Suppressor macrophage treated with lipopolysaccharide for 1 hour (primary cell): ENCODE measurements at places on chromosomes 3 and 15.

GRCh38 chr15:51450001-51450400 lies 108.5 kb downstream of the GLDN start:
- DNase-seq = no peak

- no peak for DNase-seq
These were observed 70.7 kb upstream of the EOMES start for GRCh38 chr3:27792869-27793268.

- DNase-seq = no peak
These were observed 43.1 kb downstream of the STARD5 start for GRCh38 chr15:81280696-81281455.

- DNase-seq = peak; percentile 49
These were observed 13.6 kb downstream of the UBXN7 start for GRCh38 chr3:196418601-196419000.

- no peak for DNase-seq
These were observed 24.7 kb upstream of the HHLA2 start for GRCh38 chr3:108271626-108272025.

DNA sequence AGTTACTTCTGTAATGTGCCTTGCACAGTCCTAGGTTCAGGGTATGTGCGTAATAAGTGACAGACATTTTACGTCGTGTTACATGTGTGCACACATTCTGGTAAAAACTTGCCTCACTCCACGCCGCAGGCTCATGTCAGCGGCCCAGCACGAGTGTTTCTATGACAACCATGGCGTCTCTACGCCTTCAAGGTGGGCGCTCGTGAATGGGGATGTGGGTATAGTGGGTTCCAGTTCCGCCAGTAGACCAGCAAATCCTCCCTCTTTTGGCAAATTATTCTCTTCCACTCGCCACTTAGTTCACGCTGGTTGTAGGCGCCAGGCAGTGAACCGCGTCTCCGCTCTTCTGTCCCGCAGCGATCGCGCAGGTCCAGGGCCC lies 40.3 kb downstream of the CHST14 start:
- peak; percentile 26 for DNase-seq

GRCh38 chr3:173395073-173395411 lies 2.5 kb upstream of the NLGN1 start:
- DNase-seq = no peak

DNA sequence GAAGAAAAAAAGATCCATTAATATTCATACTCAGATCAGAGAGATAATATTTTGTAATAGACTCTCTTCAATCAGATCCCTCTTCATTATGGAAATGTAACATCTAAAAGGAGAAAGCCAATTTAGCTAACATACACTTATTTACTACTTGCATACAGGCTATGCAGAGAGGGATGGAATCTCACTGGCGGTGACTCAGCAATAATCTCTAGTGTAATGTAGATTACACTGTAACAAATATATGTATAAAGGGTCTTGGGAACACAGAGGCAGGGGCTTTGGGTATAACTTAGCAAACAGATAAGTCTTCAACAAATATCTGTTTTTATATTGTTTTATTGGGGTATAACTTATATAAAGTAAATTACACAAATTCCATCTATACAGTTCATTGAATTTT lies 69.6 kb downstream of the CGNL1 start:
- no peak for DNase-seq

DNA sequence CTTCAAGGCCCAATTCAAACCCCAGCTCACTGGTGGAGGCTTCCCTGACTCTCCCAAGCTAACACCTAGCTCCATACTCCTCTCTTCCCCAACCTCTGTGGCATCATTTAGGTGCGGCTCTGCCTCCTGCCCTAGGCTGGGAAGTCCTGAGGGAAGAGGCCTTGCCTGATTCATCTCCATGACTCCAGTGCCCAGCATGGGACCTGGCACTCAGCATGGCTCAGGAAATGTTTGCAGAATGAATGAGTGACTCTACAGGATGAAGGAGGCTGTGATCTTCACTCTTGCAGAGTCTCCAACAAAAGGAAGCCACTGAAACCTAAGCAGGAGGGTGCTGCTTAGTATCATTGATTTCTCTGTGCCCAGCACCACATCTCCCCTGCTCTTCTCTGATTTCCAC lies 34.5 kb upstream of the INSYN1 start:
- no peak for DNase-seq

GRCh38 chr15:38508647-38509046 lies 54.7 kb downstream of the FAM98B start:
- no peak for DNase-seq

- no peak for DNase-seq
These were observed 9.7 kb downstream of the GP9 start for GRCh38 chr3:129070086-129070885.

DNA sequence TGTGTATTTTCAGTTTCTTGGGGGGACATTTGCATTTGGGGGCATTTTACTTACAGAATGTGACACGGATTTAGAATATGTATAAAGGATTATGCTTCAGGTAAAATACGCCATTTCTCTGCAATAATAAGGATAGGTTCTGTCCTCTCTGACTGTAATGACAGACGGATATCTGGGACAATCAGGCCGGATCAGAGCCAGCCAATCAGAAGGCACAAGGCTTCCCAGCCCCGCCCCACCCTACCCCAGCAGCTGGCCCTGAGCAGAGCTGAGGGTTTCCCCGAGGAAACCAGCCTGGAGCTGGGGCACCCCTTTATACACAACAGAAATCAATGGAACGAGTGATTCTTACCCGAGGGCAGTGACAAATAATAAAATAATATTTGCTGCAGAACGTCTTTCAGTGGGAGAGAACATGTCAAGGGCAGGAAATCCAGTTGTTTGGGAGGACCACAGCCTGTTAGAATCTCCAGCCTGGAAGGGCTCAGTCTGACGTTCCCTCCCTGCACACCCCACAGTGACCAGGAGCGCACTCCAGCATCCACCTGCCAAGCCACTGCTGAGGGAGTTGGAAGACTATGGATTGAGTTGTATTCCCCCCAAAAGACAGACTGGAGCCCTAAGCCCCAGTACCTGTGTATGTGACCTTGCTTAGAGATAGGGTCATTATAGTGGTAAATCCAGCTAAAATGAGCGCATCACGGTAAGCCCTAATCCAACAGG lies 30.3 kb upstream of the SEC13 start:
- DNase-seq = no peak

GRCh38 chr3:29757054-29757777 lies 476.3 kb downstream of the RBMS3 start:
- DNase-seq = no peak

GRCh38 chr15:39110336-39110735 lies 470.5 kb upstream of the THBS1 start:
- no peak for DNase-seq

- peak; percentile 76 for DNase-seq
These were observed 32.2 kb upstream of the TRH start for GRCh38 chr3:129942296-129942695.

DNA sequence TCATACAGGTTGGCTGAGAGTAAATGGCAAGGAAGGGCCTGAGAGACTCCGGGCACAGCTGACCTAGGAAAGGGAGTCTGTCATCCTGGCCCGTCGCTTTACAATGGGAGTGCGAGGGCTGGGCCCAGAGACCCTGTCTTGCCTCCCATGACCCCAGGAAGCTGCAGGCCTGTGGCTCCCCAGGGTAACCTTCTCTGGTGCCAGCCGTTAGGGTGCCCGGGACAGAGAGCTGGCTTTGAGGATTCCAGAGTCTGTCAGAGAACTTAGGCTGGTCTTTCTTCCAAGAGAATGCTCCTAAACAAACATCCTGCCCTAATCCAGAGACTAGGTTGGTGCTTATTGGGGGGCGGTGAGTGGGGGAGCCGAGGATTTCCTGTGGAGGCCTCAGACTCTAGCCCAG lies 18.5 kb downstream of the ZNF710 start:
- DNase-seq = no peak

GRCh38 chr15:34855413-34855812 lies 60.1 kb upstream of the ACTC1 start:
- DNase-seq = peak; percentile 64

DNA sequence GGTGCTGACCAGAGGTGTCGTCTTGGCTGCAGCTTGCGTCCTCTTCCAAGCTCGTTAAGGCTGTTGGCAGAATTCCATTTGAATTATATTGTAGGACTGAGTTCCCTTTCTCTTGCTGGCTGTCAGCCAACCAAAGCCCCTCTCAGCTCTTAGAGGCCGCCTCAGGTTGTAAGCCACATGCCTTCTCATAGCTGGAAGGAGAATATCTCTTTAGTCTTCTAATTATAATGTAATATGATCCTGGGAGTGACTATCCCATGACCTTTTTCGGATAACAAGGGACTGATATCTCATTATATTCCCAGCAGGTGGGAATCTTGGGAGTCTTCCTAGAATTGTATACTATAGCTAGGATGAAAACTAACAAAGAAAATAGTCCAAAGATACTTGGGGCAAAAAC lies 4.8 kb downstream of the SCG5 start:
- DNase-seq = no peak
